ENCODE measurements at places on chromosomes 7 and 10.

GRCh38 chr7:102119213-102119651 lies 167.4 kb upstream of the SH2B2 start:
- no peak for DNase-seq

DNA sequence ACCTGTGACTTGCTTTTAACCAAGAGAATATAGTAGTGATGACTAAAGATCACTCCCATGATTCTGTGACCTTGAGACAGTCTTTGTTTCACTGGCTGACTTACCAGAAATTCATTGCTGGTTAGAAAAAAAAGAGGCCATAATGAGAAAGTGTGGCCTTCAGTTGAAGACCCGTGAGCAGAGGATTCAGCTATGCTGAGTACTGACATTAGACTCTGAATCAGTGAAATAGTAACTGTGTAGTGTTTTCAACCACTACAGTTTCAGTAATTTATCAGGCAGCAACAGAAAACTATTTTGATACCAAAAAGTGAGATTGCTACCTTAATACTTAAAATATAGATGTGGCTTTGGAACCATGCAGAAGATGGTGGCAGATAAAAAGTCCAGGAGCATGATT lies 298.0 kb upstream of the KCND2 start:
- no peak for DNase-seq

- no peak for DNase-seq
Observed at GRCh38 chr10:16816171-16816570, 1.1 kb downstream of the RSU1 start.

DNA sequence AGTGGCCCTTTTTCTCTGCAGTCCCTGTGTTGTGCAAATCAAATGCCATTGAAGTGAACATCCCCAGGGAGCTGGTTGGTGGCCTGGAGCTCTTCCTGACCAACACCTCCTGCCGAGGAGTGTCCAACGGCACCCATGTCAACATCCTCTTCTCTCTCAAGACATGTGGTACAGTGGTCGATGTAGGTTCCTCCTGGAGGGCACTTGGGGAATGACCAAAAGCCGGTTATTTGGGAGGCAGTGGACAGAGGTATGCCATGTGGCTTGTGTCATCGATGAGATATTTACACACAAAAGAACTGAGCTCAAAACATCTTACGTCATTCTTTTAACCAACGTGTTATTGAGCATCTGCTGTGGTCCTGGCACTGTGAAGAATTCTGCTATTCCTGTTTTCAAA lies 19.7 kb downstream of the OIT3 start:
- DNase-seq = no peak

- no peak for DNase-seq
Observed at GRCh38 chr7:120925392-120925791, 25.2 kb upstream of the ING3 start.

DNA sequence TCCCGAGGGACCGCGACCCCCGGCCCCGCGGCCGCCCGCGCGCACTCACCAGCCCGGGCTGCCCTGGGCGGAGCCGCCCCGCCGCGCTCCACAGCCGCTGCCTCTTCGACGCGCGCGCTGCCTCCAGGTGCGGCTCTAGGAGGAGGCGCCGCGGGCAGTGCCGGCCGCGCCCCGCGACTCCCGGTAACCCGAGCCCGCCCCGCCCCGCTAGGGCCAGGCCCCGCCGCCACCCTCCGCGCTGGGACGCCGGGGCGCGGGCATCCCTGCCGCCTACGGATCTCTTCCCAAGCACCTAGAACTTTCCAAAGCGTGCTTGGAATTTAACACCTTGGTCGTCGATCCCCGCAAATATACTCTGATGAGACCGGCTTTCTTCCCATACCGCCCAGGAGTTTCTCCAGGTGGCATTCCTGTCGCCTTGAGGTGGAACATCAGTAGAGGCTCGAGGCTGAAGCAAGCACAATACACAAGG lies at the start of gene SLC26A5:
SLC26A5 (minus strand) TSS at position 159 of the 472 bp plus-strand sequence. CDS start 24,693 bp downstream, outside the sequence.
- DNase-seq = no peak

- DNase-seq = no peak
Observed at GRCh38 chr7:96199421-96199820, 122.5 kb downstream of the SLC25A13 start.

DNA sequence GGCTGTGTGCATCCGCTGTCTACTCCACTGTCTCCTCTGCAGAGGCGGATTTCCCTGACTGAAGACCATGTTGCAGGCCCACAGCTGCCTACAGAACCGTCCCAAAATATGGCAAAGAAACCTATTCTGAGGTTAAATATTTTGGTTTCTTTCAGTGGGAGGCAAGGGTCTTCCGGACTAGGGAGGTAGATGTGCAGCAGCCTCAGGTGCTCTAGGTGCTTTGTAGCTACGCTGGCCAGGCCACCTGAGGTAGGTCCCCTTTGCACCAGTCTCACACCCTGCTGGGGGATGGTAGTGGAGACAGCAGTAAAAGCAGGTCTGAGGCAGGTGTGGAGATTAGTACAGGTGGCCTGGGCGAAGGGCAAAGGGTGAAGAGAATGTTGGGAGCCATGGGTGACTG lies 8.2 kb upstream of the PILRB start:
- DNase-seq = no peak

DNA sequence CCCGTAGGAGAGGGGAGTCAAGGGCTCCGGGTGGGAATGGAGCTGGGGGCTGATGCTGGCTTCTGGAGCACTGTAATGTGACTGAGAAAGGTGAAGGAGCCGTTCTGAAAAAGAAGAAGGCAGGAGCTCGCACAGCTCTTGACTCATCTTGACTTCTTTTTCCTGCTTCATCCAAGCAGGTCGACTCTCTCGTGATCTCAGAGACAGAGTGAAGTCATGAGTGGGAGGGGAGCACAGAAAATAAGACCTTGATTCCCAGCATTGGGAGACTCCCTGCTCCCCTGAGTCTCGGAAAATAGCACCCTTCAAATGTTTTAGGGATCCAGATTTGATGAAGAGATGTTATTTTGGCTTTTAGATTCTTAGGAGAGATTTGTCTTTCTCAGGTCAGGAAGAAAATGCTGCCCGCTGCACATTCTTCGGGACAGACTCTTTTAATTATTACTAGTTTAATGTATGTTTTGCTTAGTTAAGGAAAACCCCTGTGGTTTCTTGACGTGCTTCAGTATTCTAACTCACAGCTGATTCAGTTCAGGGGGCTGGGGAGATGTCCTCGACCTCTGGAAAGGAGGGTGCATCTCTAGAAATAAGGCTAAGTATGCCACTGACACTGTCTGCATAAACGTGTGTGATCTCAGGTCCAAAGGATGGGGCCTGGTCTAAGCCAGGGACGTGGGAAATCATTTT lies 34.1 kb downstream of the EGFR start:
- DNase-seq = no peak

- no peak for DNase-seq
Observed at GRCh38 chr10:34996843-34997242, 93.3 kb downstream of the CUL2 start.

DNA sequence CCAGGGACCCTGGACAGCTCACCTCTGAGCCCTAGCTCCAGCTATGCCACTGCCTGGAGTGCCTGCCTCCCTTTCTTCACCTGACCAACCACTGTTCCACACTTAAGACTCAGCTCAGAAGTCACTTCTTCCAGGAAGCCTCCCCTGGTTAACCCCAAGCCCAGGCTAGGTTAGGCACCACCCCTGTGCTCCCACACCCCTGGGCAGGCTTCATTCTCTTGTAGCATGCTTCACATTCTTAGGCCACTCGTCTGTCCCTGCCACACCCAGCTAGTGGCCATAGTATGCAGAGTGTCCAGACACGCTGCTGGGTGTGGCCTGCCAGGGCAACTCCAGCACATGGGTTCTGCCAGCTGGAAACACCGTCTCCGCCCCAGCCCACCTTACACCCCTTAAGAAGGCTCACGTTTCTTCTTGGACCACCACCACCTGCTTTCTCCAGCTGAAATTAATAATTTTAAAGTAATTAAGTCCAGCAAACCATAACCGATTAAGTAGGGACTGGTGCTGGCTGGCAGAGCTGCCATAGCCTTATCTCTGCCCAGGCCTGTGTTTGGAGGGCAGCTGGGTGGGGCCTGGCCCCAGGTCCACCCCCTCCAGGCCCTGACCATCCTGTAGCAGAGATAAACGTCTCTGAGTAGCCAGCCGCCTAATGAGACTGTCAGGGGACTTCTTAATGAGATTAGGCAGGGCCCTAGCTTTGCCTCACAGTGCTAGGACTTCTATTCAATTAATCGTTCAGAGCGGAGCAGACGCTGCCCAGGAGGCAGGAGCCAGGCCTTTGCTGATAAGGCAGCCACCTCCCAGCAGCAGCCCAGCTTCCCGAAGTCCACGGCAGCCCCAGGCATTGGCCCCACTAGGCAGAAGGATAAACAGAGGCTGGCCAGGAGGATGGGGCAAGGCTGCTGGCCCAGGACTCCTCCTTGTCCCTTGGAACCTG lies 20.5 kb downstream of the GRID1 start:
- DNase-seq = peak; percentile 21

DNA sequence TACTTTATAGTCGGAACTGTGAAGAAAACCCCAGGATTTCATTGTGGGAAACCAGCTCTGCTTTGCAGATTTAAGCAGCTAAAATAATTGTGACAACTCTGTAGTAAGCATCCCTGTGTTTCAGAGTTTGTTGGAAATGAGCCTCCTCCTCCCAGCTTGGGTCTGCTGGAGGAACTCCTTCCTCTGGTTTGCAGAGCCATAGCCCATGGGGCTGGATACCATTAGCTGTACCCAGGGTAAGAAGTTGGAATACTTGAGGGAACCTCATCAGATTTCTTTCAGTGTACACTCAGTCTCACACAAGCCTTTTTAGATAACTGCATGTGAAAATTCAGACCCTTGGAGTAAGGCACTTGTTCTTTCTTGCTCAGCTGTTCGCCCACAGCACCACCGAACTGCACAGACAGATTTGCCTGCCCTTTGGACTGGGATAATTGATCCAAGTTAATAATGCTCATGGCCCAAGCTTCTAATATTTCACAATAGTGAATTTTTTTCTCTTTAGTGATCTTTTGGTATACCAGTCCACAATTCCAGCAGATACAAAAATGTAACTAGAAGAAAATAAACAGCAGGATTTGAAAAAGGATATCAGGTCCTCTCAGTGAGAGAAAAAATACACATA lies 467.4 kb upstream of the FZD8 start:
- DNase-seq = no peak

- DNase-seq = peak; percentile 6
Observed at GRCh38 chr7:16564909-16565426, 38.3 kb downstream of the LRRC72 start.
